ENCODE measurements at places on chromosomes 2 and 18. TPM values are rescaled to one million over a fixed set of nuclear protein-coding genes. Genes with fewer than 3 reads are reported as not detected.

GRCh38 chr2:226979004-226979403 lies 143.2 kb downstream of the RHBDD1 start:
- no peak for DNase-seq

- DNase-seq = no peak
Measured at GRCh38 chr2:43269706-43270105, 43.3 kb upstream of the ZFP36L2 start.

DNA sequence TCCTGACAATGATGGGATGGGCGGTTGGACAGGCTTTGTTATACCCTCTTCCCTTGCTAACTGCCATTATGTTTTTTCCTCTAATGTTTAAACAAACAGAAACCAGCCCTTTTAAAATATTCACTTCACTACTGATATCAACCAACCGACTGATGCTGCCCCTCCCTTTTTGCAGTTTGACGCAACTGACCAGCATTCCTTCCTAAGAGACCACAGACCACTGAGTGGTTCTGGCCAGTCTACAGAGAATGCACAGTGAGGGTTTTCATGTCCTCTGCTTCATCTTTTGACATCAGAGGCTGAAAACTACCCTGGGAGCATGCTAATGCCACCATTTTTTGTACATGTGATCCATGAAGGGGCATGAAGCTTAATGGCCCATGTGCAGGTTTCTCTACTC lies 85.3 kb downstream of the CYP26B1 start:
- DNase-seq = no peak

- no peak for DNase-seq
Measured at GRCh38 chr2:237739101-237739500, 59.5 kb upstream of the RBM44 start.

Gene LRP1B
- total RNA-seq = 0.08 TPM

Gene C2orf66
- total RNA-seq = 0.05 TPM

Measured in SJSA1 (cell line).